ENCODE measurements at places on chromosomes 4 and X.

DNA sequence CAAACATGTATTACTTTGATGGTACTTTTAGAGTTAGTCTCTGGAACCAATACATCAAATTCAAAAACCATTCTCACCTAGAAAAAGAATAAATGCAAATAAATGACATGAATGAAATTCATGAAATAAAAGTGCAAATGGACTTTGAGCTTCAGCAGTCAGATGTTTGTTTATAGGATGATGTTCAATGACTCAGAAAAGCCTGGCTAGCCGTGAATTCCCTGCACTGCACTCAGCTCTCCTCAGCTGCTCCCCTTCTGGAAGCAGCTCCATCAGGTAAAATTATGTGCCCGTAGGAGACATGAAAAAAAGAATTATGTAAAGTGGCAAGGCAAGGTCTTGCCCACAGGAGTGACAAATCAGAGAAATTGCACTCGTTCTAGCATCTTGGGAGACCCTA is 390.6 kb downstream of the GPM6A start:
- no peak for DNase-seq

DNA sequence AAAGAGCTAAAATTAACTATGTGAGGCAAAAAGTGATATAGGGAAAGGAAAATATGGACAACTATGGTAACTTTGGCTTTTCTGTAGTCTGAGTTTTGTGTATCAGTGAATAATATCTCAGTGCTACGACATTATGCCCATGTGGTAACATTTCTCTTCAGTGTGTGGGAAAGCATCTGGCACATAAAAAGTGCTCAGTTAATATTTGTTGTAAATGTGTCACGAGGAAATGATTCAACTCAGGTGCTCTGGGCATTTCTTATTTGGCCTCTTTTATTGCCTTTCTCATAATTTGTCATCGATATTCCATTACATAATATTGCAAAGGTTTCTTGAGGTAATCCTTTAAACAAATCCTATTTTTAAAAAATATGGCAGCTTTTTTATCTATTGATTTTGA is 17.6 kb downstream of the OFD1 start:
- DNase-seq: no peak

- peak; percentile 54 for DNase-seq
These were observed 9.9 kb downstream of the ZNF157 start for GRCh38 chrX:47380268-47380667.

DNA sequence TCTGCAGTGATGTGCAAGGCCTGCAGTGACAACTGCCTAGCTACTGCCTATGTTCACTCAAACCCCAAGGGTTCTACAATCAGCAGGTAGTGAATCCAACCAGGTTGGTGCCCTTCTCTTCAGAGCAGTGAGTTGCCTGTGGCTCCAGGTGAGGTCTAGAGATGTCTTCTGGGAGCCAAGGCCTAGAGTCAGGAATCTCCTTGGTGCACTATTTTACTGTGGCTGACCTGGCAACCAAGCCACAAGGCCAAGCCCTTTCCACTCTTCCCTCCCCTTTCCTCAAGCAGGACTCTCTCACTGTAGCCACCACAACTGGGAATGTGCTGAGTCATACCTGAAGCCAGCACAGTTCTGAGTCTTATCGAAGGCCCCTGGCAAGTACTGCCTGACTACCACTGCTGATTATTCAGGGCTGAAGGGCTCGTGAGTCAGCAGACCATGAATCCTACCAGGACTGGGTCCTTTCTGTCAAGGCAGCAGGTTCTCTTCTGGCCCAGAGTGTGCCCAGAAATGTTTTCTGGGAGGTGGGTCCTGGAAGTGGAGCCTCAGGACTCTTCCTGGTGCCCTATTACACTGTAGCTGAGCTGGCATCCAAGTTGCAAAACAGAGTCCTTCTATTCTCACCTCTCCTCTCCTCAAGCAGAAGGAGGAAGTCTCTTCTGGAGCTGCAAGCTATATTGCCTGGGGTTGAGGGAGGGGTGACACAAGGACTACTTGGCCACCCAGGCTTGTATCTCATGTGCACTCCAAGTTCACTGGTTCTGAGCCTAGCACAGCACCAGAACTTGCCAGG is 111.6 kb downstream of the BTC start:
- DNase-seq: no peak

- DNase-seq: no peak
These were observed 459.8 kb upstream of the DIPK2B start for GRCh38 chrX:45660477-45660876.

DNA sequence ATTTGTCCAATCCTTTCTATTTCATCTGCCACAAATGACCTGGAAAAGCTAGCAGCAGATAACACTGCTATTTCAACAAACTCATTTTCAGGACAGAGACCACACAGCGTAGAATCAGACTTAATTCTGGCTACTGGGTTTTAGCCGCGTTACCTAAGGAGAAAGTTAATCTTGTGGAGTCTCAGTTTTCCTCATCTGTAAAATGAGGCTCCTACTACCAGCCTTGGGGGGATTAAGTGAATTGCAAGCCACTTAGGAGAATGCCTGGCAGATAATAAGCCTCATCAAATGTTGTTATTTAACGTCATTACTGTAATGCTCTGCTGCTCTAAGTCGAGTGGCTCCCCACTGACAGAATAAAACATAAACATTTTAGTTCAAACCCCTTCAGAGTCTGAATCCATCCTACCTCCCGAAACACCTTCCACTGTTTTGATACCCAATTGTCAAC is 1.4 kb downstream of the CCNI start:
- no peak for DNase-seq

- DNase-seq: no peak
These were observed 155.5 kb downstream of the EMCN start for GRCh38 chr4:100362366-100362765.

GRCh38 chr4:174107746-174108354 is 175.6 kb downstream of the FBXO8 start:
- DNase-seq: no peak

DNA sequence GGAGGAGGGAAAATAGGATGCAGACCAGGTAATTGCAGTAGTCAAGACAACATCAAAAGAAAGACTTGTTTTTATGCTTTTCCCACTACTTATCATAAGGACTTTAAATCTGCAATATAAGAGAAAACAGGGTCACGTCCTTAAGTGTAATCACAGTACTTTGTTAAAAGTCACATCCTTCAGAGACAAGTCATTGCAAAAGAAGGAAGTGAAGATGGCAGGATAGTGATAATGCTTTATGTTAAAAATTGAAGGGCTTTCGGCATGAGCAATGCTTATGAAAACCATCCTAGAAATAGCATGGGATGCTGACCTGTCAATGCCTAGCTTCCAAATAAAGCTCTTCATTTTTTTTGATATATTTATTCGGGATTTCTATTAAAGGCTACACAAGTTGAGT is 110.2 kb upstream of the TENM3 start:
- no peak for DNase-seq

DNA sequence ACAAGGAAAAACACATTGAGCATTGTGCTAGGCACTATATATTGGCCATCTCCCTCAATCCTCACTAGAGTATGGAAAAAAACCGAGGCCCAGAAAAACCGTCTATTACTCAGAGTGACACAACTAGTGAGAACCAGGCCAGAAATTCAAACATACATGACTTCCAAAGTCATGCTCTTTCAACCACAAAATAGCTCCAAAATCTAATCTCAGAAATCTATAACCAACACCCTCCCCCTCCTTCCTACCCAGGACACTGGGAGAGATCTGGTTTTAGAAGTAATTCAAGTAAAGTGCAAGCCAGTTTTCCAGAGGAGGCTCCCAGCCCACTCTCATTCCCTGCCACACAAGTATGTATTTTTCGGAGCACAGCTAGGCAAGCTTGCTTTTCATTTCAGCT is 7.6 kb downstream of the HS3ST1 start:
- no peak for DNase-seq

DNA sequence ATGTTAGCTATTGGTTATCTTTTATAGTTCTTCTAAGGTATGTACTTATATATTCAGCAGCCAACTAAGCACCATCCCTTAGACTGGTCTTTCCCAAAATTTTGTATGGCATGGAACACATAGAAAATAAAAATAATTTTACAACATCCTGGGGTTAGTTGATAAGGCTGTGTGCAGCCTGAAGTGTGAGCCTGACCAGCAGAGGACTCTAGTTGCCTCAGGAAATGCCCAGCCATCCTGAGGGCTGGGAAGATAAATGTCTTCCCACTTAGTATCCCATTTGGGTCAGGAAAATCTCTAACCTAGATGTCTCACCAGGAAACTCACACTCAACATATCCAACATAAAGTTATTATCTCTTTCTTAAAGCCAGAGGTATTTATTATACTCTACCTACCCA is 251.4 kb upstream of the POF1B start:
- DNase-seq: no peak

GRCh38 chrX:101415180-101416145 is 7.4 kb downstream of the HNRNPH2 start:
- no peak for DNase-seq

DNA sequence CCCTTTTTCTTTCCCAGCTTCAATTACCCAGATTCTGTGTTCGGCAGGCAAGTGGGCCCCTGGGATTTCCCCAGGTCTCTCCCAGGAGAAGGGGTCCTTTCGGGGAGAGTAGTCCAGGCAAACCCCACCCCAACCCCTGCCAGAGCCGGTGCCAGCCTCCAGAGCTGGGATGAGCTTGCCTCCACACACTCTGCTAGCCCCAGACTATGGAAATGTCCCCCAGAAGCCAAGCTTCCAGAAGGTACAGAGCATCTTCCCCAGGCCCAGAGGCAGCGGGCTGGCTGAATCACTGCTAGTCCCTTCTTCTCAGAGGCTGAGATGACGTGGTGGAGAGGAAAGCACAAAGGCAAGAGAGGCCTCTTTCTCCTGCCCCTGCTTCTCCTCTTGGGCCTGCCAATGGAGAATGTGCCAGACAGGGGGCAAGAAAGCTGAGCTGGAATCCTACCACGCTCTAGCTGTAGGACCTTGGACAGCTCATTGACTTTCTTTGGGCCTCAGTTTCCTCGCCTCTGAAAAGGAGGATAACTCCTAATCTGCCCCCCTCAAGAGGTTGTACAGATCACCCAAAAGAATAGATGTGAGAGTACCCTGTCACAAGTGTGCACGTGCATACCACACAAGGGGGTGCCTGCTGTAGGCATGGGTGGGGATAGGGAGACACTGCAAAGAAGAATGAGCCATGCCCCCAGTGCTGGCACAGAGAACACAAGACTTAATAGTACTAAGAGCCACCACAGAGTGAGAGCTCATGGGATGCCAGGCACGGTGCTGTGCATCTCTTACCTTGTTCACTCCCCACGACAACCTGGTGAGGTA is 2.1 kb downstream of the SASH3 start:
- peak; percentile 31 for DNase-seq

- DNase-seq: no peak
These were observed 18.9 kb downstream of the TMEM175 start for GRCh38 chr4:951186-951585.

DNA sequence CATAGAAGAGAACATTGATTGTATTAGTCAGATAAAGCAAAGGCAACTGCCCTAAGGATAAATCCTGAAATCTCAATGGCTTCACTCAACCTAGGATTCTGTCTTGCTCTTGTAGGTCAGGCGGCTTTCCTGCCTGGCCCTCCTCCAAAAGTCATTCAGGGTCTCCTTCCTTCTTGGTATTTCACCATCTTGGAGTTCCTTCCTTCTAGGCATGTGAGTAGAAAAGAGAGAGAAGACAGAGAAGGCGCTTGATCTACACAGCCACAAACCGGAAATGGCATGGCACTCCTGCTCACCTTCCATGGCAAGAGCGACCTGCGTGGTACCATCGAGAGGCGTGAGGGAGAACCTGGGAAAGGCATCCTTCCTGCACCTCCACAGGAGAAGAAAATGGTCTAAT is 45.3 kb upstream of the HELT start:
- DNase-seq: no peak

GRCh38 chrX:131841496-131842437 is 181.3 kb upstream of the STK26 start:
- DNase-seq: no peak

GRCh38 chrX:2549876-2550275 is 49.1 kb upstream of the DHRSX start:
- DNase-seq: no peak

DNA sequence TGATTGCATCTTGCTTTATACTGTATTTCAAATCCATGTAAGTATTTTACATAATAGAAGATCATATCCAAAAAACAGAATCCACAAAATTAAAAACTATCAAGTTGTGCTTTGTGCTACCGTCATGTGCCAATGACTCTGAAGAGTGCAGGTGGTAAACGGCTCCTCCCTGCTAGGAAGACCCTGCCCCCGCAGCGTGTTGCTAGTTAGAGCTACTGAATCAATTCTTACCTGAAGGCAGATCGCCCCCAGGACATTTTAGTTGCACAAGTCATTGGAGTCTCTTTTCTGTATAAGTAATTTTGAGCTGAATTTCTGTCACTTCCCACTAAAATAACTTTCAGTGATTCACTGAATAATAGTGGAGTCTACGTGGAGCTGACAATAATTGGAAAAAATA is 599.5 kb upstream of the ZFP42 start:
- no peak for DNase-seq

GRCh38 chr4:57099363-57099762 is 10.8 kb downstream of the IGFBP7 start:
- no peak for DNase-seq

- no peak for DNase-seq
These were observed 281.1 kb downstream of the SLC7A11 start for GRCh38 chr4:137961051-137961438.

GRCh38 chrX:3479026-3479425 is 132.6 kb upstream of the MXRA5 start:
- DNase-seq: no peak

DNA sequence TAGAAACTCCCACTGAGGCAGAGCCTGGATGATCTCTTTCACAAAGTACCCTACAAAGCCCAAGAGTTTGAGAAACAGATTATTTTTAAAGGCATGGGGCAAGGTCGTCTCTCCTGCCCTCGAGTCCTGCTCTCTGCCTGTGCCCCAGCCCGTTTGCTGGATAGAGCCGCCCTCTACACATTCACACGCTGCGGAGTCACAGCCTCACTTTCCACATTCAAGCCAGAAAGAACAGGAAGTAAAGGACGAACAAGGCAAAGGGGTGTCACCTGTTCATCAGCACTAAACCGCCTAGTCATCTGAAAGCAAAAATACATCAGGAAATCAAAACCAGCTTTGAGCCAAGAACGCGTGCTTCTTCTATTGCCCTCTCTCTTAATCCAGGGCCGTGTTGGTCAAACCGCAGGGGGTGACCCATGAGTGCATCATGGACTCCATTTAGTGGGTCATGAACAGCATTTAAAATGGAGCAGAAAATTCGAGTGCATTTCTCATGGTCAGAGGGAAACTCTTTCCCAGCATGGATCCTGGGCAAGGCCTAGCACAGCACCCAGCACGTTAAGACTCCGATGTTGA is 83.4 kb downstream of the PHKA2 start:
- DNase-seq: no peak

- no peak for DNase-seq
These were observed 108.3 kb upstream of the ARSJ start for GRCh38 chr4:114087596-114088230.

- DNase-seq: no peak
These were observed 8.8 kb downstream of the FNIP2 start for GRCh38 chr4:158777423-158778155.

DNA sequence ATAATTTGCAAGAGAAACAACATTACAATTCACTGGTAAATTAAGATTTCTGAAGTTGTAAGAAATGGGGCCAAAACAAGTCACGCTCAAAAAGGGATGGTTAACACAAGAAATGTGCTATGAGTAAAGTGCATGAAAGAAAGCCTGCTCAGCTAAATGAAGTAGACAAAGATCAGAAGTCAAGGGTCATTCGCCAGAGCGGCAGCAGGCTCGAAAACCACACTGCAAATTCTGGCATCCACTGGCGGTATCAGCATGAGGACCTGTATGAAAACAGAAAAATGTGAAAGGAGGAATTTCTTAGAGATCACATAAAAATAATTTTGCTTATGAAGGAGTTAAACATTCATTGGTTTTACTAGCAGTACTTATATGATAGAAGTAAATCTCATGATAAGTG is 49.6 kb downstream of the FBXL5 start:
- DNase-seq: no peak

- DNase-seq: no peak
These were observed 97.6 kb upstream of the STIM2 start for GRCh38 chr4:26763063-26763462.
